ENCODE measurements at places on chromosomes 7 and 10.

DNA sequence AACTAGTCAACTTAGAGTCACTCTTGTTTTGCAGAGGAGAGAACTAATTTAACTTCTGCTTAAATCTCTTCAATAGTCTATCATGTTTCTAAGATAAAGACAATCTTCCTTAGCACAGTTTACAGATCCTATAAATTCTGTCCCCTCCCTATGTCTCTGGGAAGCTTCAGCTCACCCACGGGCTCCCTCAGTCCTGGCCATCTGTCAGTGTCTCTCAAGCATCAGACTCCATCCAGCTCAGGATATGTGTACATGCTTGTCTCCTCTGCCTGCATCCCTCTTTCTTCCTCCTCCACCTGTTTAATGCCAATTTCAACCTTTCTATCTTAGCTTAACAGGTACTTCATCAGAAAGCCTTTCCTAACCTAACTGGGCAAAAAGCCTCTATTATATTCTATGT, 177.1 kb upstream of the PTER start:
- DNase-seq: no peak

GRCh38 chr7:100066953-100067352, 14.6 kb downstream of the ZNF3 start:
- no peak for DNase-seq

- DNase-seq: no peak
Observed at GRCh38 chr10:108392286-108392685, 1227.8 kb upstream of the SORCS1 start.

GRCh38 chr7:1819259-1819841, 149.3 kb downstream of the ELFN1 start:
- no peak for DNase-seq

GRCh38 chr7:15778191-15778590, 91.7 kb upstream of the MEOX2 start:
- no peak for DNase-seq

GRCh38 chr10:117532451-117533107, 10.0 kb upstream of the EMX2 start:
- DNase-seq: no peak

GRCh38 chr10:122348512-122348911, 26.0 kb upstream of the PLEKHA1 start:
- no peak for DNase-seq
